Metanephros (tissue), 2 donors: ENCODE measurements at places on chromosomes 1 and 21. TPM values are rescaled to one million over a fixed set of nuclear protein-coding genes. Genes with fewer than 3 reads are reported as not detected.

The TMPRSS3 gene
- 1.5 TPM for total RNA-seq

The LHX4 gene
- not detected for total RNA-seq

The GNG4 gene
- total RNA-seq: 2.6 TPM

The TENT5C gene
- total RNA-seq: 35.0 TPM

The FAM72A gene
- 3.2 TPM for total RNA-seq
